Activated naive CD8-positive, alpha-beta T cell treated with anti-CD3 and anti-CD28 coated beads, Interleukin-2, amount 50 U/mL, for 16 hours (primary cell): ENCODE measurements at places on chromosomes 11 and 22.

- no peak for DNase-seq
These were observed 19.3 kb upstream of the BRSK2 start for GRCh38 chr11:1370186-1371025.

DNA sequence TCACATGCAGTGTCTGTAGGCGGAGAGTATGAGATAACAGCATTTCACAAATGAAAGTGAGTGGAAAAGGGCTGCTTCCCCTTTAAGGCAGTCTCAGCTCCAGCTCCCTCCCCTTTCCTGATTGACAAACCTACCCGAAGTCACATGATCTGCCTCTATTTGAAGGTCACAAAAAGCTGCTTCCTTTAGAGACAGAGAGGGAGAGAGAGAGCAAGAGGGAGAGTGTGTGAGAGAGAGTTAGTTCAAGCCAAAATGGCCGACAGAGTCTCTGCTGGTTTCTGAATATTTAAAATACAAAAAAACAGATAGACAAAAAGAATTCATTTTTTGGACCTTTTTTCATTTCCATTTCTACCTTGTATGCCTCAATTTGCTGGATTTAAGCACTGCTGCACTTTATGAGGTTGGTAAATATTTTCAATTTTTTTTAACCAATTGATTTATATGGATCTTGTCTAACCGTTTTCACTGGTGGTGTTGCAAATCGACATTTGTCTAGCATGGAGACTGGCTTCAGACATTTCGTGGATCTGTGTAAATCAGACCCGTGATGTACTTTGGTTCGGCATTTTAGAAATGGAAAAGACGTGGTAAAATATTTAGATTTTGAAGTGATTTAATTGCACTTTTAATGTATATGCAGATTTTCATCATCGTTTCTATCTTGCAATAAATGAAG is at the start of gene TNRC6B:
TNRC6B (plus strand) TSS at position 188 of the 679 bp plus-strand sequence; CDS start at position 399, 211 bp downstream.
- DNase-seq, result peak; percentile 43

DNA sequence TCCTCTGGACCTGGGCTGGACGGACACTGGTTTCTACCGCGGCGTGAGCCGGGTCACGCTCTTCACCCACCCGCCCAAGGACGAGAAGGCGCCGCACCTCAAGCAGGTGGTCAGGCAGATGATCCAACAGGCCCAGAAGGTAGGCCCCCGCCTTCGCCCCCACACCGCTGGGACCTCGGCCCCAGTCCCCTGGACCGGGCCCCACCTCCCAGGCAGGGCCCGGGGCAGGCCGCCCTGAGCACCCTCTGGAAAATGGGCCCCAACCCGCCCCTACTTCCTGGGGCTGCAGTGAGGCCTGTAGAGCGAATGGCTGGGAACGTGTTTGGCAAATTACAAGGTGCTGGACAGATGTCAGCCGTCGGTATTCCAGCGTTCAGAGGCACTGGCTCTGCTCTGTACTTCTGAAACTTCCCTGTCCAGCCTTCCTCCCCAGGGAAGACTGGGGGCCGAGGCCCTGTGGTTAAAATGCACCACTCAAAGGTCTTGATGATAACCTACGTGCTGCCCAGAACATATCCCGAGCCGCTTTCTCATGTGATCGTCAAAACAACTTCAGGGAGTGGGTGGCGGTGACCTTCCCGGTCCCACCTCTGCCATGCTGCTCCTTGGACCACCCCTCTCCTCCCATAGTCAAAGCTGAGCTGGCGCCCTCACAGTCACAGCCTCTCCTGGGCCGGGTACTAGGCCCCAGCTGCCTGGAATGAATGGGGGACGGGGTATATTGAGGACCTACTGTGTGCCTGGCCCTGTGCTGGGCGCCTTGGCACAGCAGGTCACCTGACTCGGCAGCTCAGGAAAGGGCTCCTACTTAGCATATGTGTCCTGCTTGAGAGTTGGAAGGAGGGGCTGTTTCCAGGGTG is 869 bp downstream of the FAM83F start:
- no peak for DNase-seq

GRCh38 chr11:119185981-119186634 is 833 bp downstream of the NHERF4 start:
- DNase-seq, result no peak

DNA sequence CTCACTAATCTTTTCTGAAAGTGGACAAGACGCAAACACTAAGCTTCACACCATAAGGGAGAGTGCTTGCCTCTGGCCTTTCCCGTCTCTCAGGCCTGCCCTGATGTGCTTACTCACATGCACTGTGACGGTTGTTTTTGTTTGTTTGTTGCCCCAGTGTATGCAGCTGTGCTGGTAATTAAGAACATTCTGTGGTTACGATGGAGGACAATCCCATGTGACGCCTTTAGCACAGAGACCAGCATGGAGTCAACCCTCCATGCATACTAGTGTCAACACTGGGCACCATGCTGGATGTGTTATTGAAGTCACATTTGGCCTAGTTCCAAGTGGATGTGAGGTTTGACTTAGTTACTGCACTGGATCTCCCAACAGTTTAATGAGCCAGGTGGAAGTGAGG is 27.8 kb upstream of the CDON start:
- DNase-seq, result no peak

DNA sequence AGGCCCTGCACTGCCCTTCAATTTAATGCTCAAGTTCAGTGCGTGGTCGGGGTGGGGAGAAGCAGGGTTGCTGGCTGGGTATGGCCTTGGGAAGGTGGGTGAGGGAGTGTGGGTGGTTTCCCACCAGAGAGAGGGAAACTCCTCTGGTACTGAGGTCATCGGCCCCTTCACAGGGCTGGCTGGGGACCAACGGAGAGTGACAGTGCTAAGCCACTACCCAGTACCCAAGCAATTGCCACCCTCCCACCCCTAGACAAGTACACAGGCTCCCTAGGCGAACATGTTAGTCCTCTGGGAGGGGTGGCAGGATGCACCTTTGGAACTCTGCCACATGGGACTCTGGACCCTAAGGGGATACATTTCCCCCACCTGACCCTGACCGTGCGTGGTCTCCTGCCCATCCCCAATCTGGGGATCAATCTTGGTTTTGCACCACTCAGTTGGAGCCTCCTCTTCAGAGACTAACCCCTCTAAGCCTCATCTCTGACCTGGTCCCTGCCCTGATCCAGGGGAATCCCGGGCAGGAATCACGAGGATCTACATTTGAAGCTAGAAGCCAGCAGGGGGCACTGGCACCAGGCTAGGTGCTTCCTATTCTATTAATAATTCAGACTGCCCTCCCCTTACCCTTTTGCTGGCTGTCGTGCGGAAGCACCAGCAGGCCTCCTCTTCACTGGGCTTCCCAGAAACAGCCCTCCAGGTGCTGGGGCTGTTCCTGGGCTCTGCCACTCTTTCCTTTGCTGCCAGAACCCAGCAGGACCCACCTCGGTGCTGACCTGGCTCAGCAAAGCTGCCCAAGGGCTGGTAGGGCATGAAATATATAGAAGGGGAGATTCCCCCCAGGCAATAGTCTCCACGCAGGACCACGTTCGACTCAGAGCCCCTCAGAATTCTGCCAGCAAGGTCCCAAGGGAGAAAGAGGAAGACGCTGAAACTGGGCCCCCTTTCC is 377.7 kb downstream of the TENM4 start:
- no peak for DNase-seq

- DNase-seq, result no peak
These were observed 14.1 kb downstream of the RPS13 start for GRCh38 chr11:17063171-17064002.

GRCh38 chr11:133669371-133670053 is 137.2 kb upstream of the OPCML start:
- no peak for DNase-seq

- DNase-seq, result no peak
These were observed 63.2 kb upstream of the HSPA8 start for GRCh38 chr11:123125169-123125568.

DNA sequence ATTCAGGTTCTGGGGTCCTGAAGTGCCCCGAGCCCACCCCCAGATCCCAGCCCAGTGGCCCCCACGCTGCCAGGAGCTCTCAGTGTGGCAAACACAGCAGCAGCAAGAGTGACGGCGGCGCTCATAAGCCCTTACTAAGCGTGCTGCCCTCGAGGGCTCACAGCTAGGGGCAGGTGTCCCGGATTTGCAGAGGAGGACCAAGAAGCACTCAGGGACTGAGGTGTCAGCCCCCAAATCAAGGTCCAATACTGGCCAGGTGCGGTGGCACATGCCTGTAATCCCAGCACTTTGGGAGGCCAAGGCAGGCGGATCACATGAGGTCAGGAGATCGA is 25.4 kb downstream of the CELSR1 start:
- no peak for DNase-seq

DNA sequence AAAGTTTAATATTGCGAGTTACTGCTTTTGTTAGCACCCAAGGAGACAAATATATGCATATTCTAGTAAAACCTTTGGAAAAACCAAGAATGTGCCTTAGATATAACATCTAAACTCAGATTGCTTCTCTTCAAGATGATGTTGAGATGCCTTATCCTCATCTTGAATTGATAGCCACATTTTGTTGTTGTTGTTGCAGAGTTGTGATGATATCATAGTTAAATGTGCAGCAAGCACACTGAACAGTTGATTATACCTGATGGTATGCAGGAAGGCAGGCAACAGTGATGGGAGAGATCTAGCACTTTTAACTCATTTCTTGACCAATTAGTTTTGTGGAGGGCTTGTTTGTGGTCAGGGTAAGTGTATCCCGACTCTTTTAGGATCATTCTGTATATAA is 48.0 kb downstream of the KDM2A start:
- DNase-seq, result no peak

DNA sequence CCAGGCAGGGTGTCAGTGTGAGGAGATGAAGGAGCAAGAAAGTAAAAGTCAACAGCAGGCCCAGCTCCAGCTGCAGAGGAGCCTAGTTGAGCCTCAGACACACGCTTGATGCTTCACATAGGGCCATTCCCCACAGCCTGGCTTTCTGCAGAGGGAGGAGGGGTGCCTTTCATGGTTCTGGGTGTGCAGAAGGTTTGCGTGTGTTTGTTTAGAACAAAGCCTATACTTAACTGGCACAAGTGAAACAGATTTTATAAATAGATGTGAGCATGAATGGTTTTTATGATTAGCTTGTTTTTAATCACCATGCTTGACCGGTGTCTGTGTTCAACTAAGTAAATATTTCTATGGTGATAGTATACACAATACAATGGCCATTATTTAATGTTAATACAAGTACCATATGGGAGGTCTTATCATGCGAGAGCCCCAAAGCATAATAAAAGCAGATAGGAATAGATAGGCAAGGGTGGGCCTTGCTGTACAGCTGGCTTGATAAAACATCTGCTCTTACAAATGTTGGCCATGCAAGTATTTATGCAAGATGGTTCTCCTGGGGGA is 290.2 kb downstream of the ETS1 start:
- no peak for DNase-seq

DNA sequence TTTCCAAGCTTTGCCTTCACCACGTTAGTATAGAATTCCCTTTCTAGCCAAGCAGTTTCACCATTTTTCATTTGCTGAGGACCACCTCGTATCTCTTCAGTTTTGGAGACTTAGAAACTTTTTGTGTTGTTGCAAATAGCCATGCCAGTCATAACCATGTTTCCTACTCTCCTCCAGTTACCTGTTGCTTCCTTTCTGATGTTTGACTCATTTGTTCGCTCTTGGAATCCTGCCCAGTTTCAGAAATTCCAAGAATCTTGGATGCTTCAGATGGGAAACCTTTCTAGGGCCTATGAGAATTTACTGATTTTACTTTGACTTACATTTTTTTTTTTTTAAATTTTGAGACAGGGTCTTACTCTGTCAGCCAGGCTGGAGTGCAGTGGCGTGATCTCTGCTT is 65.4 kb downstream of the PPP6R3 start:
- DNase-seq, result no peak

DNA sequence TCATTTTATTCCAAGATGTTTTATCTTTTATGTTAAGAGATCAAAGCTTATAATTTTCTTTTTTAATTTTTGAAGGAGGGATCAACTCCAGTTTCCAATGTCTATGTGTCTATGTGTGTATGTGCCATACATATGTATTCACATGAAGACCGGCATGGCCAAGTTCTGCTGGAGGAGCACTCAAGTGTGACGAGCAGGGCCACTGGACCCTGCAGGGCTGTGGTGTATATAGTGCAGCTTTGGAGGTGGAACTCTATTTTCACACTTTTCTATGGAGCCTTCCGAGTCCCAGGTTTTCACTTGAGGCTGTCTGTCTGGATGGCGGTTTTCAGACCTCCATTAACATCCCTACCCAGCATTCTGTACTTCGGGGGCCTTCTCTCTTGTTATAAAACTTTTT is 36.5 kb upstream of the TTC12 start:
- DNase-seq, result no peak

DNA sequence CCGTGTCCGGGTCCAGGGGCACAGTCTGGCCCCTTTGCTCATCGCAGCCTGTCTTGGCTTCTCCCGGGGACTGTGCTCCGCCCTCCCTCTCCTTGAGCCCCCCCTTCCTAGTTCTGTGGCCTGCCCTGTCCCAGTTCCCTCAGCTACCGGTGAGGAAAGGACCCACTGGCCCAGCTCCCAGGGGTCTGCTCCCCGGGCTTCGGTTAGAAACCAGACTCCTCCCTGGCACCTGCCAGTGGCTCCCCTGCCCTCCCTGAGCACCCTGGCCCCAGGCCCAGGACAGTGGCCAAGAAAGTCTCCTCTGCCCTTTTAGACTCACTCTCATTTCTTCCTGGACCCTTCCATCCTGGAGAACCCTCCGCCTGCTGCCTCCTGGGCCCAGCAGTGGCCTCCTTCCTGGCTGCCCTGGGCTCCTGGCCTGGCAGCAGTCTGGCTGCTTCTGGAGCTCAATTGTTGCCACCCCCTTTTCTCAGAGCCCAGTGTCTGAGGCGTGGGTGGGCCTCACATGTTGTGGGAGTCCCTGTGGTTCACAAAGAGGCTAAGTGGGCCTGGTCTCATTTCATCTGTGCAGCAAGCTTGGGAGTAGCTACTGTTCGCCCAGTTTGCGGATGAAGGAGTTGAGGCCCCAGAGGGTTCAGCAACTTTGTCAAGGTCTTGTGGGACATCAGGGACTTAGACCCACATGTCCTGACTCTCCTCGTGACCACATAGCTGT is 12.6 kb downstream of the PRDM11 start:
- no peak for DNase-seq

DNA sequence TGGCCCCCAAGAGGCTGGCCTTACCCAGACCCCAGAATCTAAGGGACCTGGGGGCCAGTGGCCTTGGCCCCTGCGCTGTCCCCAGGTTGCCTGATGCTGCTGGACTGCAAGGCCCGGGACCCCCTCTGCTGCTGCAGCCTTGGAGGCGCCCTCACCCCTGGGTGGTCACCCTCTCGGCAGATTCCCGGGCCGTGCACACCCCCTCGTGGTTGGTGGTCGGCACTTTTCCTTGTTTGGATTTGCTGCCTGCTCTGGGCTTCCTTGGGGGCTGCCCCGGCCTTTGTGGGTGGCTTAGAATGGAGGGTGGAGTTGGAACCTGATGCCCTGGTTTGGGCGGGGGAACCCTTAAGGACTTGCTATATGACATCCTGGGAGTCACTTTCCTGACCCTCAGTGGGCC is 5.3 kb downstream of the RIN1 start:
- DNase-seq, result no peak

- DNase-seq, result no peak
These were observed 5.7 kb downstream of the CD6 start for GRCh38 chr11:60977224-60977623.
